ENCODE measurements at places on chromosomes 11 and 22.

GRCh38 chr11:65183201-65183891 lies 1.6 kb downstream of the CAPN1 start:
- DNase-seq, result no peak

DNA sequence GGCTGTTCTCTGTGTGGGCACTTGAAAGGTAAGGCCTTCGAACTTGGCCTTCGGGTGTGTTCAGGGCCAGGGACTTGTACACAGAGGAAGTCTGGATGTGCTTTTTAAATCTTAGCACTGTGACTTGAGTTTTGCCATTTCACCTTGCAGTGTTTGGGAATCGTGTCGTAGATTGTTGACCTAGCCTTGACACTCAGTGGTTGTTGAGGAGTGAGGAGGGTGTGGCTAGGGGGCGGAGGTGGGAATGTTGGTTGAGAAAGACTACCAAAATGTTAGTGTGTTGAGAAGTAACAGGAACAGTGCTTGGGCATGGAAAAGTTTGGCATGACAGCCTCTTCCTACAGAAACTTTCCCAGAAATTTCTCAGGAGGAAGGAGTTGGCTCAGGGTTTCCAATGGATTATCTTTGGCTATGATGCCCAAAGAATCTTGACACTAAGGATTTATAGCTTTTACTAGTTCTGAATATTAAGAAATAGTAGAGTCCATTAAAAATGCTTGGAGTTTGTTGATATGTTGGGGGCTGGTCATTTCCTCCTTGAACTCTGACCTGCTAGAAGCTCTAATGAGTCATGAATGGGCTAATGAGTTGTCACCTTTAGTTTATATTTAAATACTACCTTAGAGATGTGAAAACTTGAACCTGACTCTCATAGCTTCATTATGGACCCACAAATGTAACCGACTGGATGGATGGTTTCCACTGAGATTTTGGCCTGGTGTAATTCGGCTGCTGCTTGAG lies 40.6 kb downstream of the BARX2 start:
- DNase-seq, result no peak

GRCh38 chr11:45906965-45907611 lies at the start of gene FREY1:
Gene FREY1 (minus strand): TSS chr11:45907271. CDS start chr11:45907245, 26 bp downstream.
- DNase-seq, result no peak

GRCh38 chr11:96827164-96827563 lies 437.4 kb downstream of the JRKL start:
- no peak for DNase-seq

- peak; percentile 74 for DNase-seq
These were observed 13.2 kb upstream of the CSF2RB start for GRCh38 chr22:36900225-36900624.

GRCh38 chr11:67302571-67303131 lies 679 bp upstream of the SSH3 start:
- DNase-seq, result no peak

GRCh38 chr22:28477556-28477955 lies 202.1 kb downstream of the TTC28 start:
- DNase-seq, result no peak

GRCh38 chr11:18490319-18490718 lies 34.7 kb downstream of the LDHAL6A start:
- no peak for DNase-seq

DNA sequence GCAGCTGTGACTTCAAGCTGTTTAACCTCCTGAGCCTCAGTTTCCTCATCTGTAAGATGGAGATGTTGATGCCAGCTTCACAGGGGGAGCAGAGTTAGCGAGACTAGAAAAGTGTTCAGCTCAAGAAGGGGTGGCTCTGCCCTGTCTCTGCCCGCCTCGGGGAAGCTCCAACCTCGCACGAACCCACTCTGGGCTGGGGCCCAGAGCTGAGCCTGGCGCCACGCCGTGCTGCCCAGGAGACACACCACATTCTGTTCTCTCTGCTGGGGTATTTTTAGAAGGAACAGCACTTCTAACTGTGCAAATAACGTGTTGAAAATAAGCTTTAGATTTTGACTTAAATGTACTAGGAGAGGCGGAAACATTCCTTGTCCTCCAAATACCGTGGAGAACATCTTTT lies 74.1 kb downstream of the PHF21B start:
- DNase-seq, result no peak

DNA sequence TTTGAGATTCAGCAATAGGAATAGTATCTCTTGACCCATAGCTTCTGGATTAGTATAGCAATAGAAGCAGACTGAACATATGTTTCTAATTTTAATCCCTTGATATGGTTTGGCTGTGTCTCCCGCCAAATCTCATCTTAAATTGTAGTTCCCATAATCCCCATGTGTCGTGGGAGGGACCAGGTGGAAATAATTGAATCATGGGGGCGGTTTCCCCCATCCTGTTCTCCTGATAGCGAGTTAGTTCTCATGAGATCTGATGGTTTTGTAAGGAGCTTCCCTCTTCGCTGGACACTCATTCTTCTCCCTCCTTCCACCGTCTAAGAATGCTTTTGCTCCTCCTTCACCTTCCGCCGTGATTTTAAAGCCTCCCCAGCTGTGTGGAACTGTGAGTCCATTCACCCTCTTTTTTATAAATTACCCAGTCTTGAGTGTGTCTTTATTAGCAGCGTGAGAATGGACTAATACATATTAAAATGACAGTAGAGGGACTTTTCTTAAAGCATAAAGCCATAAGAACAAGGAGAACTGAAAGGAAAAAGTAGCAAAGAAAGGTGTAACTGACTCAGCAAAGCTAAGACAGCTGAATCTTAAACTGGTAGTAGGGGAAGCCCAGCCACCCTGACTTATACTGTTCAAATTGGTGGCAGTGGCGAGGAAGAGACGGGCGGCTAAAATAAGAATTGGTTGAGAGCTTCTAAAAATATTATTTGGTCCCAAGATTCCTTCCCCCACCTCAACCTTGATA lies 20.3 kb upstream of the SLN start:
- DNase-seq, result no peak

GRCh38 chr11:71542879-71543777 lies 5.1 kb upstream of the KRTAP5-9 start:
- no peak for DNase-seq

GRCh38 chr11:115684135-115684534 lies 179.9 kb upstream of the CADM1 start:
- DNase-seq, result no peak

GRCh38 chr22:47375621-47376321 lies 613.3 kb downstream of the TBC1D22A start:
- no peak for DNase-seq

GRCh38 chr11:117979481-117980211 lies 6.5 kb upstream of the IL10RA start:
- no peak for DNase-seq

- DNase-seq, result no peak
These were observed at the start of gene CHST1 for GRCh38 chr11:45665206-45665932. Gene CHST1 (minus strand): TSS chr11:45665622. CDS start chr11:45650923, 14,699 bp downstream.

DNA sequence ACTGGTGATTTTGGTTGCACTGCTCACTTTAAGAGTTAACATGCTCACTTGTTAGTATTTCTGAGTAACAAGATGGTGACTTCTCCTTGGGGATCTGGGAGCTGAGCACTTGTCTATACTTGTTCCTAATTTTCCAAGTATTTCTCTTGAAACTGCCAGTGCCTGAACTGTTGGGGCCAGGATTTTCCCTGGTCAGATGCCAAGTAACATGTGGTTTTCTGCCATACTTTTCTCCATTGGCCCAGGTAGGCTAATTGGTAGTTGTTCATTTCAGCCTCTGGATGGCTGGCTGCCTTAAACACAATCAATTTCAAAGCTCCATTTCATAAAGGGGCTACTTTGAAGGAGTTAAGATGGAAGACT lies 35.0 kb downstream of the RNF141 start:
- no peak for DNase-seq

- no peak for DNase-seq
These were observed 142.3 kb downstream of the NXPE2 start for GRCh38 chr11:114820621-114821020.

GRCh38 chr22:19168088-19168890 lies 10.2 kb downstream of the SLC25A1 start:
- DNase-seq, result no peak

- no peak for DNase-seq
These were observed 587.2 kb downstream of the BRD1 start for GRCh38 chr22:49240472-49240871.

GRCh38 chr22:23579280-23579679 lies 810 bp downstream of the IGLL1 start:
- no peak for DNase-seq

DNA sequence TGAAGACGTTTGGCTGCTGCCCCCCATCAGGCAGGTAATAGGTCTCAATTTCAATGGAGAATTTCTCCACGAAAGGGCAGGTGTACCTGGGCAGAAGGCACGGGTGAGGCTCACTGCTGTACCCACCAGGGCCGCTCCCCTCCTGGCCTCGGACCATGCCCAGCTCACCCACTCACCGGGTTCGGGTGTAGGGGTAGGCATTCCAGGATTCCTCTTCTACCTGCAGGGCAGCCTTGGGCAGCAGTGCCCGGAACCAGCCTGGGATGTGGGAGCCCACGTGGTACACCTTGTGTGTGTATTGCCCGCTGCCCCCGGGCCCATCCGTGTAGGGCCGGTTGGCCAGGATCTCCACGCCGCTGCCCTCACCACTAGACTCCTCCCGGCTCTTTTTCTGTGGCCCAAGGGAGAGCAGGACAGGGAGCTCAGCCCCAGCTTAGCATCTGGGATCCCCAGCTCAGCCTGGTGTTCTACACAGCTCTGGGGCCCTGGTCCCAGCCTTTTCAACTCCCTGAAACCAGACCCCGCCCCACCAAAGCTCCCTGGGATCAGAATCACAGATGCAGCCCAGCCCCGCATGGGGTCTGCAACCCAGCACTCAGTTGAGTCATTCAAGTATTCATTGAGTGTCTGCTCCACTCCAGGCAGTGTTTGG lies 2.7 kb downstream of the PITPNM1 start:
- no peak for DNase-seq
